Right ventricle myocardium superior (tissue), 1 donor: ENCODE measurements at places on chromosomes 2 and 18. TPM values are rescaled to one million over a fixed set of nuclear protein-coding genes. Genes with fewer than 3 reads are reported as not detected.

Gene REG3G
- total RNA-seq: not detected

Gene CIB4
- not detected for total RNA-seq

Gene GPR75
- total RNA-seq: 0.86 TPM

Gene SFTPB
- total RNA-seq: 0.46 TPM

GRCh38 chr2:55269645-55269990 lies 587 bp upstream of the MTIF2 start:
- no peak for DNase-seq

GRCh38 chr18:75477900-75478299 lies 50.4 kb upstream of the SMIM21 start:
- DNase-seq: no peak

- DNase-seq: no peak
Measured at GRCh38 chr2:240069829-240070228, 16.5 kb upstream of the OR6B3 start.

DNA sequence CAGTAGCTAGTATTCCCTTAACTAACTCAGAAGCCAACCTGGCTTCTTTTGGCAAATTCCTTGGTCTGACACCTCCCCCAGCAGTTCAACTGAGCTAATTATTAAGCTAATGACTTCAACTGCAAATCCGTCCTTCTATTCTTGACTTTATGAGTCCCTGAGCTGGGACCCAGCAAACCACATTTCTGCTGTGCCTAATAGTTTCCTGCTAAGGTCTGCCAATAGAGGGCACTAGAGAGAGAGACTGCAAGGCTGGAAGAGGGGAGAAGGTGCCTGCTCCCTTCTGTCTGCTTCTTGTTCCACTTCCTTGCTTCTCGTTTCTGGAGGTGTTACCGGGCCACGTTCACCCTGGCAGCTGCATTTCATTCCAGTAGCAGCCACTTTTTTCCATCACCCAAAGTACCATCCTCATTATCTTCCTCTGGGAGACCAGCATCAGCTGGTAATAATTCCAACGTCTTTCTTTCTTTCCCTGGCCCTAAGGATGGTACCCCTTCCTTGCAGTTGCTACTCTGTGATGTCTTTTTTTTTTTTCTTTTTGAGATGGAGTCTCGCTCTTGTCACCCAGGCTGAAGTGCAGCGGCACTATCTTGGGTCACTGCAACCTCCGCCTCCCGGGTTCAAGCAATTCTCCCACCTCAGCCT lies 352.0 kb downstream of the TNS1 start:
- no peak for DNase-seq

- DNase-seq: no peak
Measured at GRCh38 chr2:78845664-78846185, 179.8 kb upstream of the REG3G start.

DNA sequence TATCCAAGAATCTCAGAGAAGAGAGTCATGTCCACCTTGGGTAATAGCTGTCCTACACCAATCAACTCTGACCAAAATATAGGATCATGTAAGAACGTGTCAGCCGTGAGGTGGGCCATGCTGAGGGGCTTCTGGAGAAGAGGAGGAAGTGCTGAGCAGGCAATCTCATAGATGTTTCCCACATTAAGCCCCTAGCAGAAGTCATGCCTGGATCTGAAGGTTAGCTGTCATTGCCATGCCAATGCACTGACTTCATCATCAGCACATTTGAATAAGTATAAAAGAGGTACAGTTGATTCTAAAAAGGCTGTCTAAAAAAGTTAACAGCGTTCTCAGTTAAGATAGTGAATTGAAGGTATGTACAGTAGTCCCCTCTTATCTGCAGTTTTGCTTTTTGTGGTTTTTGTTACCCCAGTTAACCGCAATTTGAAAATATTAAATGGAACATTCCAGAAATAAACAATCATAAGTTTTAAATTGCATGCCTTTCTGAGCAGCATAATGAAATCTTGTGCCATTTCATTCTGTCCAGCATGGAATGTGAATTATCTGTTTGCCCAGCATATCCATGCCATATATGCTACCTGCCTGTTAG lies 67.2 kb upstream of the TMEM17 start:
- DNase-seq: no peak

GRCh38 chr18:68414407-68414806 lies 300.5 kb downstream of the TMX3 start:
- DNase-seq: no peak

DNA sequence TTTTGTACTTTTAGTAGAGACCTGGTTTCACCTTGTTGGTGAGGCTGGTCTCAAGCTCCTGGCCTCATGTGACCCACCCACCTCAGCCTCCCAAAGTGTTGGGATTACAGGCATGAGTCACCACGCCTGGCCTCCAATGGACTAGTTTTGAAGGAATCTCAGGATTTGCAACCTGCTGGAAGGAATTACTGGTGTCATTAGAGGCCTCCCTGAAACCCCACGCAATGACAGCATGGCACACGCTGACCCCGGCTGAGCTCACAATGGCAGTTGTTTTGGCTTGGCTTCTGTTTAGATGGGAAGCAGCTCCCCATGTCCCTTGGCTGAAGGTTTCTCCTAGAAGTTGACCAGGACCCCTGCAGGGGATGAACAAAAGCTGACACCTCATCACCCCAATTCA lies 23.1 kb upstream of the COPS8 start:
- DNase-seq: no peak

GRCh38 chr2:161416708-161417437 lies 776 bp downstream of the TBR1 start:
- DNase-seq: no peak

DNA sequence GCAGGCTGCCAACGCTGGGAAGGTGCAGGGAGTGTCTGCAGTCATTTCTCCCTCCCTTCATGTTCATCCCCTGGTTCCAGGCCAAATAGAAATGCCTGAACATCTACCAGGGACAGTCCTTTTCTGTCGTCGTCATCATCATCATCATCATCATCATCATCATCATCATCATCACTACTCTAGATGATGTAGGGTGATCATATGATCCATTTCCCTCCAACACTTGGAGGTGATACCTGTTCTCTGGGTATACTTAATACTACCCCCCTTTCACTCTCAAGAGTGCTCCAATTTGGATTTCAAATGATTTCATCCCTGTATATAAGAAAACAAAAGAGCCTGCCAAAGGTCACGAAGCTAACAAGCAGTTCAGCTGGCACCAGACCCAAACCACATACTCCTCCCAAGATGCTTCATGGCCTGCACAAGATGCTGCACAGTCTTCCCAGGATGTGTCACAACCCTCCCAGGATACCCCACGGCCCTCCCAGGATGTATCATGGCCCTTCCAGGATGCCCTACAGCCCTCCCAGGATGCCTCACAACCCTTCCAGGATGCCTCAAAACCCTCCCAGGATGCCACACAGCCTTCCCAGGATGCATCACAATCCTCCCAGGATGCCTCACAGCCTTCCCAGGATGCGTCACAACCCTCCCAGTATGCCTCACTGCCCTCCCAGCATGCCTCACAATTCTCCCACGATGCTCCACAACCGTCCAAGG lies 257.9 kb downstream of the DYSF start:
- DNase-seq: peak; percentile 50
